ENCODE measurements at places on chromosomes 3 and 15.

DNA sequence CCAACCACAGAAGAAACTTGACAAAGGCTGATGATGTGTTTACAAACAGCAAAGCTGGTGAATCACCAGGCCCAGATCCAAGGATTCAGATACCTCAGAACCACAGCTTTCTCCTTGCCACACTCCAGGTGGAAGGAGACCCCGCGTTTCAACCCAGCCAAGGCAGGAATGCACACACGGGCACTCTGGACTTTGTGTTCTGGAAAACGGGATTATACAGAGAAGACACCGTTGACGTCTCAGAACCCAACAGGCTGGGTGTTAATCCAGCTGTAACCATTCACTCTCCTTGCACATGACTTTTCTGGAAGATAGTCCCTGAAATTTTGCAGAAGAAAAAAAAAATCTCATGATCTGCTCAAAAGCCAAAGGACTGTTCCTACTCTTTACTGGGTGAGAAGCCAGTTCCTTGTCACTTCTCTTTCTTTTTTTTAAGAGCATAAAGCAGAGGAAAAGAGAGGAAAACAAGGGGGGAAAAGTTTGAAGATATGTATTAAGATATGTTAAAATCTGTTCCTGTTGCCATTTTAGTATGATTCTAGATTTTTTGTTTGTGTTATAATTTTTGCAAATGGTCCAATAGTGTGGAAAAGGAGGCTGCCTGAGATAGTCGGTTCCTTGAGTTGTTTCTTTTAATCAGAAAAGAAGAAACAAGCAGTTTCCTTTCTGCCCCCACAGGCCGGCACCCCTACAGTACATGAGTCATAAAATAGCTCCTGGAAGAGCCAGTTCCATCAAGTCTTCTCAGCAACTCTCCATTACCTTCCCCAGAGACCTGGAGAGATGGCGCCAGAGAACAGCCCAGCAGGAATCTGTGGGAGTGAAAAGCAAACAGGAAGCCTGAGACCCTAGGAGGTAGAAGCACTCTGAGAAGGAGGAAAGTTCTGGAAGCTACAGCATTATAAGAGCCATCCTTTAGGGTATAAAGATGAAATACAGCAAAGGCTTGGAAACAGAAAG, 73.1 kb downstream of the RORA start:
- no peak for DNase-seq

GRCh38 chr3:138686771-138687221, 78.2 kb downstream of the FAIM start:
- peak; percentile 69 for DNase-seq

DNA sequence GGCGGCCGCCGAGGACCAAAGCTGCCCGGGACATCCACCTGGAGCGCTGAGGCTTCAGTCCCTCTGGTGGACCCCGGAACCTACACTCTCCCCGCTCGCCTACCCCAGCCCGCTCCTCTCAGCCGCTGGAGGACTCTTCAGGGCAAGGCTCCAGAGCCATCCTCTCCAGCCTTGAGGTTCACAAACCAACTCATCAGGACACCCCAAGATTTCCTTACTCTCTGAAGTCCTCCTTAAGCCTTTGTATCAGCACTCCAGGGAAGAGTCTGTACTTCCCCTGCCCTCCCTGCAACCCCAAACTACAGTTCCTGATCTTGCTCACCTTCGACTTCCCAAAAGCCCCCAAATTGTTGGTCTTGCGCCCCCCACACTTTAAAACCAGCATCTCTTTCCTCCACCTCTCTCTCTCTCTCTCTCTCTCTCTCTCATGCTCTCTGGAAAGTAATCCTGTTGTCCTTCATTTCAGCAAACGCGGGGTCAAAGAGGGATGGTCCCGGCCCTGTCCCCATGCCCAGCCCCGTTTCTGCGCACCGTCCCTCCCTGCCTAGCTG, 438 bp downstream of the THBS1 start:
- DNase-seq = no peak

DNA sequence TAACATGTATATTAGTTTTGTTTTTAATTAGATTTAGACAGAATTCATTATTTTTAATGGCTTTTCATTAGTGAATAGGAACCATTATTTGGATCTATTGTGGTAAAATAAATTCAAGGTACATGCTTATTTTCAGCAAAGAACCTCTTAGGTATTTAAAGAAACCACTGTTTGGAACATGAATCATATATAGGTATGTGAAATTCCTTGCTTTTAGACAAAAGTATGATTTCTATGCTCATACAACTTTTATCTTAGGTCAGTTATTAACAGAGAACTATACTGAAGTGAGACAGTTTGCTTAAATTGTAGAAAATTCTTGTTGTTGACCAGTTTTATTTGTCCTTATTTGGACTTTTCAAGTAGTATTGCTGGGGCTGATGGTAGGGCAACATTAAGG, 389.9 kb downstream of the FEZF2 start:
- no peak for DNase-seq

GRCh38 chr3:157464321-157464720, 27.7 kb downstream of the PTX3 start:
- no peak for DNase-seq
